ENCODE measurements at places on chromosomes 7 and 10.

GRCh38 chr10:103554488-103555324 is 61.2 kb downstream of the NEURL1 start:
- no peak for DNase-seq

DNA sequence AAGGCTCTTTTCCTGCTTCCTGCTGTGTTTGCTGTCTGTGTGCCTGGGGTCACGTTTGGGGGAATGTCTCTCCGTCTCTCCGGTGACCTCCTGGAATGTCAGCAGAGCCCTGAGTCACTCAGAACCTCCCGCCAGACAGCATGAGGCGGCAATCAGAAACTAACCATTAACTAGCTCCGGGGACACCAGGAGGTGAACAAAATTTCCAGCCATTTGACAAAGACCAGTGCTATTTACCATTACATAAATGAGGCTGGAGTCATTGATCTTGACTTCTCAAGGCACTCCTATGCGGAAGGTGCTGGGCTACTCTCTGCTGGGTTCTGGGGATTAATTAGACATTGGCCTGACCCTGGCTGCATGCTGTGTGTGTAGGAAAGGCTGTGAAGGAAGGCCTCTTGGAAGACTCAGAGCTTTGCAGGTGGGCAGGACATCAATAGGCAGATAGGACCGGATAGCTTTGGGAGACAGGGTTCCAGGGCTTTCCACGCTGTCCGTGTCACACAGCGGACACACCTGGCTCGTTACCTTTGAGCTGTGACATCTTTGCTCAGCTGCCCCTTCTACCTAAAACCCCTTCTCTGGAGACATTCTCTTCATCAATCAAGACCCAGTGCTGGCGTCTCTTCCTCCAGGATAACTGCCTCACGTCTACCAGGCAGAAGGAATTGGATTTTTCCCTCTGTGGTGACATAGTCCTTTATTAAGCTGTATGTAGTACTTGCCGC is 77.0 kb downstream of the PFKFB3 start:
- no peak for DNase-seq

GRCh38 chr7:77858278-77858677 is 59.7 kb downstream of the PHTF2 start:
- DNase-seq, result no peak

DNA sequence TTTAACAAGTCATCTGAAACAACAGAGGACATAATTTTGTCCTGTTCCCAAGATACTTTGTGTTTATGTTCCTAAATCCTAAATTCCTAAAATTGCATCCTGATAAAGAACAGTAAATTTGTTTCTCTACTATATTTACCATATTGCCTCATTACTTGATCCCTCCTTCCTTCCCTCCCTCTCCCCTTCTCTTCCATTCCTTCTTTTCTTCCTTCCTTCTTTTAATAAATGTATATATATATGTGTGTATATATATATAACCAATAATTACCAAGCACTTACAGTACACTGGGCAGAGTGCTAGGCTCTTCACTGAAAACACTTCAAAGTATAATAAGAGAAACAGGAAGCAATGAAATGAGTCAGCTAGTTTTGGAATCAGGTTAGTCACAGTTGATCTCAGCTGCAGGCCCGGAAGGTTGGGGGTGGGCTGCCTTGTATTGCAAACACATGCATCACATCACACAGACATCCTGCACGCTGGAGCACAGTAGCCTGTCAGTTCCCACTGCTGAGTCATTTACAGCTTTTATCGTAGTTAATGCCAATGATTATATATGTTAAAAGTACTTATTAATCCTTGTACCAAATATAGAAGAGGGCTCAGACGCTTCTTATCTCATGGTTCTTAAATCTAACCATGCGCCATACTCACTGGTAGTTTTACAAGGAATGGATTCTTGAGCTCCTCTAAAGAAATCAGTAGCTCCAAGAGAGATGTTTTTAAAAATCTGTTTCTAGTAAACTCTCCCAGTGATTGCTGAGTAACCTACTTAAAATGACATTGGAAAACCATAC is 551.7 kb downstream of the GRM8 start:
- peak; percentile 12 for DNase-seq

- DNase-seq, result peak; percentile 62
These were observed 10.4 kb downstream of the CHST3 start for GRCh38 chr10:71974489-71975021.

DNA sequence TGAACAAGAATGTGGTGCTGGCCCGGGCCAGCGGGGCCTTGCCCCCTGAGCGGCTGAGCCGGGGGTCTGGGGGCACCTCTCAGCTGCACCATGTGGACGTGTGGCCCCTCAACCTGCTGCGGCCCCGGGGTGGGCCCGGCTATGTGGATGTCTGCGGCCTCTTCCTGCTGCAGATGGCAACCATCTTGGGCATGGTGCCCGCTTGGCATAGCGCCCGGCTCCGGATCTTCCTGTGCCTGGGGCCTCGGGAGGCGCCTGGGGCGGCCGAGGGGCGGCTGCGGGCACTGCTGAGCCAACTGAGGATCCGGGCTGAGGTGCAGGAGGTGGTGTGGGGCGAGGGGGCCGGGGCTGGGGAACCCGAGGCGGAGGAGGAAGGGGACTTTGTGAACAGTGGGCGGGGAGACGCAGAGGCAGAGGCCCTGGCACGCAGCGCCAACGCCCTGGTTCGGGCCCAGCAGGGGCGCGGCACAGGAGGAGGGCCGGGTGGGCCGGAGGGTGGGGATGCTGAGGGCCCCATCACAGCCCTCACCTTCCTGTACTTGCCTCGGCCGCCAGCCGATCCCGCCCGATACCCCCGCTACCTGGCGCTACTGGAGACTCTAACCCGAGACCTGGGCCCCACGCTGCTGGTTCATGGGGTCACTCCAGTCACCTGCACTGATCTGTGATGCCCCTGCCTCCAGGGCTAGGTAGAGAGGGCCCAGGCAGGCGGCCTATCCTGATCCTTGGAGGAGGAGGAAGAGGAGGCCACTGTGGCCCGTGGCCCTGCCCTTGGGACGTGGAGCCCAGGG is 1.1 kb upstream of the TRIP6 start:
- no peak for DNase-seq

DNA sequence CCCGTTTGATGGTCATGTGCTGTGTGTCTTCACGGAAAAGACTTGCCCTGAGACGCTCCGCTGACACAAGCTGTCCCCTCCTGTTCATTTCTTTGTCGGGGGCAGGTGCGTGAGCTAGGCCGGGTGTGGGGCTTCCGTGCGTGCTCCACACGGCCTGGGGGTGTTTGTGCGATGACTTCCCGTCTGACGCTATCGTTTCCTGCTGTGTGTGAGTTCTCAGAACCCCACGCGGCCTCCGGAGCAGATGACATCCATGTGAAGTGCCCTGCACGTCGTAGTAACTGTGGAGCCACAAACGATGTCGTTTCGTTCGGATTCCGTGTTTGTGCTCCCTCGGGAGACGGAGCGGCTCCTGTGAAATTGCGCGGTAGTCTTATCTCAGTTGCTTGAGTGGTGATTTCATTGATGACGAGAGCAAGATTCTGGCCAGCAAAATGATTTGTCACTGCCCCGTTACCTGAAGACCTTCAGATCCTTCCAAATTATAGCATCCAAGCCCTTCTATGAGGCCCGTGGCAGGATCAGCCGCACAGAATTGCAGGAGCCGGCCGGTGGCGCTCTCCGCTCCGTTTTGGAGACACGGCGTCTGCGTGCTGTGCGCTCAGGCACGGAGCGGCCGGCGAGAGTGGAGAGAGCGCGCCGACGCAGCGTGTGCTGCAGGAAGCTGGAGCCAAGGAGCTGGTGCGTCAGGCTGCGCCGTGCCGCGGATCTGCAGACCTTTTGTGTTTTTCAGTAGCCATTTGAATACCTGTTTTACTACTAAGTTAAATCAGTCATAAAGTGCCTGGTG is 94.9 kb downstream of the NKX6-2 start:
- DNase-seq, result no peak

GRCh38 chr10:89431977-89432376 is 17.6 kb downstream of the IFIT5 start:
- DNase-seq, result no peak

- no peak for DNase-seq
These were observed 40.5 kb downstream of the PAPSS2 start for GRCh38 chr10:87700031-87700796.

DNA sequence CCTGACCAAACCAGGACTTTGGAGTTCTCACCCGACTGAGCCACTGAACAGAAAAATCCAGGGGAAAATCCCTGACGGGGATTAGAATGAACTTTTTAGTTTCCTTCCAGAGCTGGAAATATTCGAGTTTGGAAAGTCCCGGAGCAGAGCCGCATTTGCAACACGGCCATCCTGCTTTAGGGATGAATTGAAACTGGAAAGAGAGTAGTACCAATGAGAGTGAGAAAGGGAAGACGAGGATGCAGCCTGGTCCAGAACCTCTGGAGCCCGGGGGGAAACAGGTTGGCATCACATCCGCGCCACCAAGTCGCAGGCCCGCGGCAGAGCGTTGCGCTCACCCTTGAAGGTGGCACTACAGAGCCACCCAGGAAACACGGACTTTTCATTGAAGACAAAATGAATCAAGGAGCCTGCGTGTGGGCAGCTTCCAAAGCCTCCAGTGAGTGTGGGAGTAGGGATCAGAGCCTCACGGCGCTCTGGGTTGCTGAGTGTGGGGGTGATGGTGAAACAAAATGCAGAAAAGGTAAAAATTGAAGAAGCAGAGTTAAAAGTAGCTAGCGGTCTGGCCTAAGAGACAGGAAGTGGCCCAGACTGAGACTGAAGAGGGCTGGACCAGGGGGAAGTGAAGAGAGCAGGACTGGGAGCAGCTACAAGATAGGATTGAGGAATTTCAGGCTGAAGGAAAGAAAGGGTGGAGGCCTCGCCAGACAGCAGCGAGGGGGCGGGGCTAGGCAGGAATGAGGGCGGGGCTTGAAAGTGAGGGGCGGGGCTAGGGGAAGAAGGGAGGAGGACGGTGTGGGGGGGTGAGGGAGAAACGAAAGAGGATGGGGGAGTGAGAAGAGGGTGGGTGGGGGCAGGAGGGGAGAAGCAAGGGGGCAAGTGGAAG is 1.8 kb downstream of the SMURF1 start:
- DNase-seq, result peak; percentile 30

GRCh38 chr7:85737426-85737825 is 550.6 kb upstream of the SEMA3D start:
- DNase-seq, result no peak

GRCh38 chr10:79137826-79138225 is 69.1 kb downstream of the ZMIZ1 start:
- DNase-seq, result no peak

- no peak for DNase-seq
These were observed 109.6 kb downstream of the MACC1 start for GRCh38 chr7:20107582-20107981.

GRCh38 chr10:113138937-113139585 is 189.0 kb downstream of the TCF7L2 start:
- no peak for DNase-seq

DNA sequence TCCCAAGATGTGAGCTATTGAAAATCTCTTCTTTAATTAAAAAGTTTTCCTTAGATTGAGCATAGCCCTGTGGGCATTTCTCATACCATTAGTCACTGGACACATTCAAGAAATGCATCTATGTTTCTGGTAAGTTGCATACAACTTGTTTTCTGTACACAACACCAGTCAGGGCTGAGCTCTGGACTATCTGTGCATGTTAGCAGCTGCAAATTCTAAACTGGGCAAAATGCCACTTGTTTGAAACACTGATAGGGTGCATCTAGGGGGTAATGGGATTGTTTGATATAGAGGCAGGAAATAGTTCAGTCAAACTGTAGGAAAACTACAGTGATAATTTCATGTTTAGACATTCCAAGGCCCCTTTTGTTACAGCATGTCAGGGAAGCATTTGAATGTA is 145.6 kb upstream of the NPY start:
- DNase-seq, result no peak

DNA sequence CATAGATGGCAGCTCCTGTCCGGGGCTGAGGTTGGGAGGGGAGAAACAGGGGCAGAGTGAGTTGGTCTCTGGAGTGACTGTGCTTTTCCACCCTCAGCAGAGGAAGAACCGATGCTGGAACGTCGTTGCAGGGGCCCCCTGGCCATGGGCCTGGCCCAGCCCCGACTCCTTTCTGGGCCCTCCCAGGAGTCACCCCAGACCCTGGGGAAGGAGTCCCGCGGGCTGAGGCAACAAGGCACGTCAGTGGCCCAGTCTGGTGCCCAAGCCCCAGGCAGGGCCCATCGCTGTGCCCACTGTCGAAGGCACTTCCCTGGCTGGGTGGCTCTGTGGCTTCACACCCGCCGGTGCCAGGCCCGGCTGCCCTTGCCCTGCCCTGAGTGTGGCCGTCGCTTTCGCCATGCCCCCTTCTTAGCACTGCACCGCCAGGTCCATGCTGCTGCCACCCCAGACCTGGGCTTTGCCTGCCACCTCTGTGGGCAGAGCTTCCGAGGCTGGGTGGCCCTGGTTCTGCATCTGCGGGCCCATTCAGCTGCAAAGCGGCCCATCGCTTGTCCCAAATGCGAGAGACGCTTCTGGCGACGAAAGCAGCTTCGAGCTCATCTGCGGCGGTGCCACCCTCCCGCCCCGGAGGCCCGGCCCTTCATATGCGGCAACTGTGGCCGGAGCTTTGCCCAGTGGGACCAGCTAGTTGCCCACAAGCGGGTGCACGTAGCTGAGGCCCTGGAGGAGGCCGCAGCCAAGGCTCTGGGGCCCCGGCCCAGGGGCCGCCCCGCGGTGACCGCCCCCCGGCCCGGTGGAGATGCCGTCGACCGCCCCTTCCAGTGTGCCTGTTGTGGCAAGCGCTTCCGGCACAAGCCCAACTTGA is 2.7 kb downstream of the REPIN1 start:
- no peak for DNase-seq

GRCh38 chr10:133488354-133488753 is 34.6 kb downstream of the SCART1 start:
- DNase-seq, result no peak

DNA sequence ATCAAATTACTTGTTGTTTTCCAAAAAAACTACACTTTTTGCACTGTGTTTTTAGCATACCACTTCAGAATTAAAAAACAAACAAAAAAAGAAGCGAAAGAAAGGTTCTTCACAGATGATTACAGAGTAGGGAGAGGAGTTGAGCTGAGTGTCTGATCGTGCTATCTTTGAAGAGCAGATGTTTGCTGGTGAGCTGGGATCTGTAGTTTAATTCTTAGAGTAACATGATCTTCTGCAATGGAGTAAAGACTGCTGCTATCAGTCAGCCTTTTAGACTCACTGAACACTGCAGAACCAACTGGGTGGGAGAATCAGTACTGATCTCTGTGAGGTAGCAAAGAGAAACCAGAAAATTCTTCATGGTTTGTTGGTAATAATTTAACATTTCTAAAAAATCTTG is 1197.8 kb upstream of the SORCS1 start:
- no peak for DNase-seq

- no peak for DNase-seq
These were observed 716.5 kb downstream of the INHBA start for GRCh38 chr7:40986351-40986873.

GRCh38 chr10:112025228-112025627 is 158.3 kb downstream of the GPAM start:
- DNase-seq, result no peak

GRCh38 chr10:62037166-62037831 is 135.8 kb downstream of the ARID5B start:
- no peak for DNase-seq
